ENCODE measurements at places on chromosomes 13 and 19. TPM values are rescaled to one million over a fixed set of nuclear protein-coding genes. Genes with fewer than 3 reads are reported as not detected.
A peak's percentile ranks its signal among the peaks of the same experiment; 100 is the strongest.

DNA sequence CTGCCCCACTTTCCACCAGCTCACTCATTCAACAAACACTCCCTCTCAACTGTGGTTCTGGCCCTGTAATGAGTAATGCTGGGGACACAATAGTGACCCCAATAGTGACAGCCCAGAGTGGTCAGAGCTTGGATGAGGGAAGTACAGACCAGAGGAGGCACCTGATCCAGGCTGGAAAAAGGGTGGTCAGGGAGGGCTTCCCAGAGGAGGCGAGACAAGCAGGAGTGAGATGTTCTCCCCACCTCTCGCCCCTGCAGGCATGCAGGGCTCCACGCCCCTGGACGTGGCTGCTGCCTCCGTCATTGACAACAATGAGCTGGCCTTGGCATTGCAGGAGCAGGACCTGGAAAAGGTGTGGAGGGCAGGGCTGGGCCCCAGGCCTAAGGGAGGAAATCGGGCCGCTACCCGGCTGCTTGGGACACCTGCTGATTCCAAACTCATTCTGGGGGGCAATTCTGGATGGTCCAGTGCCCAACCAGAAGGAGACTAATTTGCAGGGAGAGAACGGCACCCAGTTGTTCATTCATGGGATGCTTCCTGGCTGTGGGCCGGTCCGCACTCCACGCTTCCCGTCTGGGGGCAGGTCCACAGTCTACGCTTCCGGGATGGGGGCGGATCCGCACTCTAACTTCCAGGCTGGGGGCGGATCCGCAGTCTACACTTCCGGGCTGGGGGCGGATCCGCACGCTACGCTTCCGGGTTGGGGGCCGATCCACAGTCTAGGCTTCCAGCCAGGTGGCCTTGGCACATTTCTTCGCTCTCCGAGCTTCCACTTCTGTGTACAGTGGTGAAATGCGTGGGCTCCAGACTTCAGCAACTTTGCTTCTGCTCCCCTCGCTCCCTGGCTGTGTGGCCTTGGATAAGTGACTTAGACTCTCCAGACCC, 63.4 kb downstream of the RYR1 start:
- H3K4me1 ChIP-seq: no peaks in the 10 kb centered on the region
- H3K27ac ChIP-seq: no peak overlapping the region
- no peak overlapping the region for H3K4me3 ChIP-seq
- H3K36me3 ChIP-seq: no peaks in the 10 kb centered on the region
- no peaks in the 10 kb centered on the region for H3K27me3 ChIP-seq

DNA sequence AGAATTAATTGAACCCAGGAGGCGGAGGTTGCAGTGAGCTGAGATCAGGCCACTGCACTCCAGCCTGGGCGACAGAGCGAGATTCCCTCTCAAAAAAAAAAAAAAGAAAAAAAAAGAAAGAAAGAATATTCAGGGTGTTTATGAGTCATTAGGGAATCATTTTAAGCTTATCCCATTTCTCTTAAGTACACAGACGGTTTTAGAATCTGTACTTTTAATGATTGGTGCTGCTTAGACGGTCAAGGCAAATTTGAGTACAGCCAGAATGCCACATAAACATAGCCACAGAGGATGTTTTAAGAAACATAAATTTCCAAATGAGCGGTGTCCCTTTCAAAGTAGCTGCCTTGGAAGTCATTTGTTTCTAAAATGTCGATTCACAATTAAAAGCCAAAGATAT, 2.6 kb downstream of the SPRYD7 start:
- no peaks in the 10 kb centered on the region for H3K27me3 ChIP-seq
- H3K36me3 ChIP-seq: no peaks in the 10 kb centered on the region
- no peak overlapping the region for H3K4me3 ChIP-seq

DNA sequence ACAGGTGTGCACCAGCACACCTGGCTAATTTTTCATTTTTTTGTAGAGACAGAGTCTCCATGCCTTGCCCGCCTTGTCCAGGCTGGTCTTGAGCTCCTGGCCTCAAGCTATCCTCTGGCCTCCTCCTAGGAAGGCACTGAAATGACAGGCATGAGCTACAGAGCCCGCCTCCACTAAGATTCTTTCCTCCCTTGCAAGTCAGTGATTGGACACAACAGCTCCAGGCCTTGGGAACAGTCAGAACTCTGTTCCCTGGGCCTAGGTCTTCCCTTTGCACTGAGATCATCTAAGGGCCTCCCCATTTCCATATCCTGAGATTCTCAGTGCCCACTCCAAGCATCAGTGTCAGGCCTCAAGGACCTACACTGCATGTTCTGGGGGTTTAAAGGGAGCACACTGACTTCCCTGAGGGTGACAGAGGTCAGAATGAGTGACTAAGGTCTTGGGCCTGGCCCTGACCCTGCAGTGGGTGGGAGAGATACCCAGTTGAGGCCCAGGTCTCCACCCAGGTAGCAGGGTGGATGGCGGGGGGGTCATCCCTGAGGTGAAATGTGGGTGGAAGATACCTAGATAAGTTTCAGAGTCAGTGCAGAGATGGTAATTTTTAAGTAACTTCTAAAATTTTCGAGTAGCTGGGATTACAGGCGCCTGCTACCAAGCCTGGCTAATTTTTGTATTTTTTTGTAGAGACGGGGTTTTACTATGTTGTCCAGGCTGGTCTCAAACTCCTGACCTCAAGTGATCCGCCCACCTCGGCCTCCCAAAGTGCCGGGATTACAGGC, 17.3 kb upstream of the ERCC1 start:
- H3K36me3 ChIP-seq: no peaks in the 10 kb centered on the region
- peaks cover 12% of the 10 kb centered on the region for H3K4me1 ChIP-seq
- DNase-seq: no peak
- H3K27ac ChIP-seq: peak overlapping the region; percentile 97
- H3K4me3 ChIP-seq: no peak overlapping the region

GRCh38 chr19:13062317-13062716, 40.3 kb downstream of the LYL1 start:
- no peak for DNase-seq
- H3K27ac ChIP-seq: peak overlapping the region; percentile 69
- no peaks in the 10 kb centered on the region for H3K27me3 ChIP-seq

DNA sequence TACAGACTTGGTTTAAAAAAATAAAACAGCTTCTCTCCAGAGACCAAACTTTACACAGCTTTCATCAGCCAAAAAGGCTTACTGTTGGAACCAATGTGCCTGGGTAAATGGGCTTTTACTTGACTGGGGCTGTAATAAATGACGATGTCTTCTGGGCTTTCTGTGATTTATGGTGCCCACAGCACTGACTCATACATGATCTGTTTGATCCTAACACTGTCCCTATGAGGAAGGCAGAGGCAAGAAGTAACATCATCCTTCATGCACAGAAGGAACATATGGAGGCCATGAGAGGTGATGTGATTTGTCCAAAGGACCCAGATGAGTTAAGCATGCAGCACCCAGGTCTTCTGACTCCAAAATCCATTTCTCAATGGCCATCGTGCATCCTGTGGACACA, 77.4 kb downstream of the DOCK9 start:
- H3K4me3 ChIP-seq: no peak overlapping the region
- DNase-seq: no peak
- H3K27me3 ChIP-seq: no peaks in the 10 kb centered on the region
- H3K4me1 ChIP-seq: no peaks in the 10 kb centered on the region
- no peak overlapping the region for H3K27ac ChIP-seq
- H3K36me3 ChIP-seq: peaks cover 9% of the 10 kb centered on the region

- no peaks in the 10 kb centered on the region for H3K36me3 ChIP-seq
- no peaks in the 10 kb centered on the region for H3K27me3 ChIP-seq
- no peak overlapping the region for H3K27ac ChIP-seq
- no peaks in the 10 kb centered on the region for H3K4me1 ChIP-seq
- DNase-seq: no peak
- H3K4me3 ChIP-seq: no peak overlapping the region
These were observed 556.4 kb upstream of the ATXN8OS start for GRCh38 chr13:69551193-69551592.

- no peak overlapping the region for H3K27ac ChIP-seq
- H3K27me3 ChIP-seq: no peaks in the 10 kb centered on the region
- DNase-seq: no peak
- H3K4me3 ChIP-seq: no peak overlapping the region
- no peaks in the 10 kb centered on the region for H3K4me1 ChIP-seq
These were observed 10.7 kb downstream of the SHISA7 start for GRCh38 chr19:55432241-55432959.

GRCh38 chr19:10808937-10809649, 26.9 kb downstream of the TMED1 start:
- H3K27me3 ChIP-seq: no peaks in the 10 kb centered on the region
- H3K4me3 ChIP-seq: no peak overlapping the region

GRCh38 chr19:45492627-45493470, 4.0 kb downstream of the RTN2 start:
- DNase-seq: peak; percentile 66
- H3K27ac ChIP-seq: peak overlapping the region; percentile 84
- H3K4me1 ChIP-seq: peaks cover 2% of the 10 kb centered on the region
- peak overlapping the region; percentile 78 for H3K4me3 ChIP-seq
- H3K36me3 ChIP-seq: no peaks in the 10 kb centered on the region

GRCh38 chr13:113365971-113366588, 2.1 kb upstream of the GRTP1 start:
- DNase-seq: no peak
- no peak overlapping the region for H3K4me3 ChIP-seq
- H3K27ac ChIP-seq: no peak overlapping the region

GRCh38 chr19:58547323-58548312, 3.8 kb downstream of the TRIM28 start:
- peaks cover 23% of the 10 kb centered on the region for H3K36me3 ChIP-seq
- H3K4me1 ChIP-seq: peaks cover 18% of the 10 kb centered on the region
- no peak overlapping the region for H3K27ac ChIP-seq
- no peak overlapping the region for H3K4me3 ChIP-seq

Gene RETN
- not detected for total RNA-seq

Gene ZNF439
- 20.8 TPM for total RNA-seq

Gene KL
- 4.3 TPM for total RNA-seq

Gene GNG8
- total RNA-seq: not detected

Gene LMO7
- total RNA-seq: 32.8 TPM
